Naive thymus-derived CD4-positive, alpha-beta T cell (primary cell): ENCODE measurements at places on chromosomes 3 and 15.

GRCh38 chr15:98292442-98293240 is 332.1 kb downstream of the ARRDC4 start:
- DNase-seq, result no peak

DNA sequence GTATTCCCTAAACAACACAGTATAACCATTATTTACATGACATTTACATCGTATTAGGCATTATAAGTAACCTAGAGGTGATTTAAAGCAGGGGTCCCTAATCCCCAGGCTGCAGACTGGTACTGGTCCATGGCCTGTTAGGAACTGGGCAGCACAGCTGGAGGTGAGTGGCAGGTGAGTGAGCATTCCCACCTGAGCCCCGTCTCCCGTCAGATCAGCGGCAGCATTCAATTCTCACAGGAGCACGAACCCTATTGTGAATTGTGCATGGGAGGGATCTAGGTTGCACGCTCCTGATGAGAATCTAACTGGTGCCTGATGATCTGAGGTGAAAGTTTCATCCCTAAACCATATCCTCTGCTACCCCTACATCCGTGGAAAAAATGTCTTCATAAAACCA is 138.2 kb downstream of the ATP10A start:
- no peak for DNase-seq

DNA sequence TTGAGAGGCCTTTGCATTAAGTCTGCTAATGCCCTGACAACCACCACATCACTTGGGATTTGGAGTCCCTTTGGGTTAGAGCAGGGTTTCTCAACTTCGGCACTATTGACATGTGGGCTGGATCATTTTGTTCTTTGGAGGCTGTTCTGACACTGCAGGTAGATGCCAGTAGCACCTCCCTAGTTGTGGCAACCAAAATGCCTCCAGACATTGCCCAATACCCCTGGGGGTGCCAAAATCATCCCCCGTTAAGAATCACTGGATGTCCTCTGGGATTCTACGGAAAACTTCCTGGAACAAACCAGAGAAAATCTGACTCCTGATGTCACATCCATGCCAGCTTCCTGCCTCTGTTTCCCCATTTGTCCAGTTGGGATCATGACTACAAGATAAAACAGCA is 37.2 kb upstream of the BLM start:
- no peak for DNase-seq

DNA sequence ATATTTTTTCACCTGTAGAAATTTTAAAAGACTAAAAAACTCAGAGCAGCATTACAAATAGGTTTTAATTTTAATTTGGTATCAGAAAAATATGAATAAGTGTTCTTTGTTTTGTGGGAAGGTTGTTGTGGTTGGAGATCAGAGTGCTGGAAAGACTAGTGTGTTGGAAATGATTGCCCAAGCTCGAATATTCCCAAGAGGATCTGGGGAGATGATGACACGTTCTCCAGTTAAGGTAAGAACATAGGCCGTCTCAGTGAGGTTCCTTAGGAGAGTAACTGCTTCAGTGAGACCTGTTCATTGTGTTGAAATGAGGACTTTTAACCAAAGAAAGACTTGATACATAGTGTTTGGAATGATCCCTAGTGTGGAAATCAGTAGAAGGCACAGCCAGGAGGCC is 44.8 kb downstream of the OPA1 start:
- no peak for DNase-seq

GRCh38 chr3:179391906-179392305 is 44.4 kb downstream of the MFN1 start:
- DNase-seq, result no peak

GRCh38 chr3:120153294-120153693 is 59.0 kb upstream of the GSK3B start:
- no peak for DNase-seq

DNA sequence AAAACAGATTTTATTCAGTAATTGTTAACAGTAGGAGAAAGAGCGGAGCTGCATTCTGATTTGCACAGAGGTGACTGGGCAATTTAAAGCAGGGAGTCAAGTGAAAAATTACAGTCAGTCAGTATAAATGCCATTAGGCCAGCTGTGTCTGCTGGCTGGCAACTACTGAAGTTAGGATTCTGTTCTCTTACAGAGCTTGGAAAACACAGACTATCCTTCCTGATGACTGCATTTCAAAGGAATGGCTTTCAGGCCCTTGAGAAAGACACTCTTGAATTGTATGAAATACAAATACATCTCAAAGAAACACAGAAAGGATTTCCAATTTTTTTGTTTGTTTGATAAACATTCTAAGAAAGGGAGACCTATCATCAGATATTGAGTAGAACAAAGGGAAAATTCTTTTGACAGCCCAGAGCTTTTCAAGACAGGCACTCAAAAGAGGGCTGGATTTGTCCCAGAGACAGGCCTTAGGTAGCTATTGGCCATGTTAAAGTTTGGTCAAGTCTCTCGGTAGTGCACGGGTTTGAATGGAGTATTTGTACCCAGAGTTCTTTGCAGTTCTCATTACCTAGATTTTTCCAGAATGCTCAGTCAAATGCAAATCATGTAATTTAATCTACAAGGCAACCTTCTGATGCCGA is 551.2 kb upstream of the CCDC54 start:
- DNase-seq, result no peak

GRCh38 chr3:15148614-15149013 is 49.7 kb upstream of the RBSN start:
- no peak for DNase-seq

GRCh38 chr3:155196131-155197021 is 97.1 kb downstream of the STRIT1 start:
- no peak for DNase-seq

DNA sequence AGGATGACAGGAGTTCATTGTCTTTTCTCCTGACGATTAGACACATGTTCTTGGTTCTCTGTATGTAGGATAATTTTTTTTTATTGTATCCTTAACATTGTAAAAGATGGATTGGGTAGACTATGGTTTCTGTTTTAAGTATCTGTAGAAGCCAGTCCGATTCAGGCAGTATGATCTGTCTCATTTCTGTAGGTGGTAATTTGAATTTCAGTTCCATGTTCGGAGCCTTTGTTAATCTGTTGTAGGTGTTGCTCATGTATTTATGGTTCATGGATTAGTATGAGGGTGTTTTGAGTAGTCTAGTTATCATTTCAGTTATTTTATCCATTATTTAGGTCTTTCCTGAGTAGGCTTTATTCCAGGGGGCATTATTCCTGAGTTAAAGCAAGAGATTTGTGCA is 32.4 kb upstream of the MME start:
- DNase-seq, result no peak

- no peak for DNase-seq
Measured at GRCh38 chr3:196967412-196968232, 1.0 kb downstream of the PIGZ start.

- DNase-seq, result no peak
Measured at GRCh38 chr15:71294251-71294910, 179.1 kb downstream of the THSD4 start.

- DNase-seq, result no peak
Measured at GRCh38 chr3:78798266-78798832, 969.4 kb downstream of the ROBO1 start.

DNA sequence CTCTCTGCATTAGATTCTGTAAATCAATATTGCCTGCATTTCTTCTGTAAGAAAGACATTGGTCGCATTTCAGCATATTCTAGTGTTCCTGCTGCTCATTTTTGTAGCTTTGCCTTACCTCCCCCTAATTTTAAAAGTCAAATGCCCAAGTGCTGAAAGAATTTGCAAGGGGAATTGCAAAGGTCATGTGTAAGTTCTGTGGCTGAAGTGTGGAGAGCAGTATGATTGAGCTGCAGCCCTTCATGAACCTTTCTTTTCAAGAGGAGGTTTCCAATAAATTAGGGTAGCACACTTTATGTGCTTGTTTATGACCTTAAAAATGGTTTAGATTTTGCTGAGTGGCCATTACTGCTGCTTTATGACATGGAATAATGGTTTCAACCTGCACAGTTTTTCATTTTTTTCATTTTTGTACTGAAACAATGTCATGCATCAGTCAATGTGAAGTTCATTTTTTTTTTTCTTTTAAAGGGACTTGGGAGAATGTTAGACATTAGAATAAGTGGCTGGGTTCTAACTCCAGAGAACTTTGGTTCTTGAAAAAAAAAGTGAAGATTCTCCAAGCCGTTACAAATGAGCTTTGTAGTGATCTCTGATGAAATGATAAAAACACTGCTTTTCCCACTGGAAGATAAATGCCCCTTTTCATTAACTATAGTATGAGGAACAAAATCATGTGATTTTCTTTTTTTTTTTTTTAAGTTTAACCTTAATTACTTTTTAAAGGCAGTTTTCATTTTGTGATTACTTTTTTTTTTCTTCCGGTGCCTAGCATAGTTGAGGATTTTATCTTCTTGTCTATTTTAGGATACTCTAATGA is 99.6 kb downstream of the MITF start:
- no peak for DNase-seq

DNA sequence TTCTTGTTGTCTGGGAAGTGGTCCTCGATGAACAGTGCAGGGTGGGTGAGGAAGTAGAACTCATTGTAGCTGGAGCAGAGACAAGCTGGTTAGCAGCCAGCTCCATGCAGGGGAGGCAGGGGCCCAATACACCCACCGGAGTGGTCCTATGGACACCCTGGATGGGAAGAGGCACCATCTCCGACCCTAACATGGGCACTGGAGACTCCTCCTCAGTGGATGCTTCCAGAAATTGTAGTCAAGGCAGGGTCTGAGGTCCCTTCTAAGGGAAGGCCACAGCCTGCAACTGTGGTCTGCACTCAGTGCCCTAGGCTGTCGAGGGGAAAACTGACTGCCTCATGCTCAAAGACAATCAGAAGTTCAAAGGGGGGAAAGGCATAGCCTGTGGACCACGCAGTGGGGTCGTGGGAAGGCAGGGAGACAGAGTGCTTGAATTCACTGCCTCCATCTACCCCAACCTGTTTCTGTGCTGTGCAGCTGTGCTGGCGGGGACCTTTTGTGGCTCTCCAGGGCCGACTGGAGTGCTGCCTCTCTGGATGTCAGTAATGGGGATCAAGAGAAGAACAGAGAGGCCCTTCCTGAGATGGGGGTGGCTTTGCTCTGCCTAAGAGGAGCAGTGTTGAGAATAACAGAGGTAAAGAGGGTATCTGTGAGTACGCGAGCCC is 41.9 kb downstream of the KY start:
- DNase-seq, result no peak

DNA sequence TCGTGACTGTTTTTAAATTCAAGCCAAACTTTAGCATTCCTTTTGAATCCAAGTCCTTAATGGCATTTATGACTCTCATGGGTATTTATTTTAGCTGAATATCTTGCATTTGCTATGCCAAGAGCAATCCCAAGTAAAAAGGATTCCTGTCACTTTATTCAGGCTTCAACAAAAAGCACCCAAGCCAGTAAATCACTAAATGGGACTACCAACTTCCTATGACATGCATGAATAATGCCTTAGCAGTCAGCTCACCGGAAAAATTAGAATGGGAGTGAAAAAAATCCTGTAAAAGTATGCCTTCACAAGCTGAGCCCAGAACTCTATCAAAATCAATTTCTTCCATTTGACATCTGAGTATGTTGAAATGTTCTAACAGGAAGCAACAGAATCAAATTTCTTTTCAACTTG is 1297.9 kb downstream of the ROBO2 start:
- no peak for DNase-seq

DNA sequence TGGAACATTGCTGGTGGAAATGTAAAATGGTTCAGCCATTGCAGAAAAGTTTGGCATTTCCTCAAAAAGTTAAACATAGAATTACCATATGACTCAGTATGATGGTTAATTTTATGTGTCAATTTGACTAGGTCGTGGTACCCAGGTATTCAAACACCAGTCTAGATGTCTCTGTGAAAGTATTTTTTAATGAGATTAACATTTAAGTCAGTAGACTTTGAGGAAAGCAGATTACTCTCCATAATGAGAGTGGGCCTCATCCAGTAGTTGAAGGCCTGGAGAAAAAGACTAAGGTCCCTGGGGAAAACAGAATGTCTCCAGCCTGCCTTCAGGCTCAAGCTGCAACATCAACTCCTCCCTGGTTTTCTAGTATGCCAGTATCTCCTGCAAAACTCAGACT is 42.3 kb upstream of the TMEM87A start:
- no peak for DNase-seq

- DNase-seq, result no peak
Measured at GRCh38 chr15:65400760-65401610, 21.8 kb downstream of the IGDCC4 start.

DNA sequence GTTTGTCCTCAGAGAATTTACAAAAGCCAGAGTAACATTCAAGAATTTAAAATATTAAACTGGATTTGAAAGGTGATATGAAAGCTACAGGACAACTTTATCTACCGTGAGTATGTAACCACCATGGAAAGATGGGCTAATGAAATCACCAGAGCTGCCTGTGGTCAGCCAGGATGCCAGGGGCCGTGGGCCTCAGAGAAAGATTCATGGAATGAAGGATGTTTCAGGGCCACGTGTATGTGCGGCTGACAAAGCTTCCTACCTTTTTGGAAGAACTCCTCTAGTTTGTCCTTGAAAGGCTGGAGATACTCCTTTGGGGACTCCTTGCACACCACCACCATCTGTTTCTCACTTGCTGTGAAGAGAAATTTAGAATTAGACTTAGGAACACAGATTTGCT is 138.9 kb downstream of the GREM1 start:
- no peak for DNase-seq

DNA sequence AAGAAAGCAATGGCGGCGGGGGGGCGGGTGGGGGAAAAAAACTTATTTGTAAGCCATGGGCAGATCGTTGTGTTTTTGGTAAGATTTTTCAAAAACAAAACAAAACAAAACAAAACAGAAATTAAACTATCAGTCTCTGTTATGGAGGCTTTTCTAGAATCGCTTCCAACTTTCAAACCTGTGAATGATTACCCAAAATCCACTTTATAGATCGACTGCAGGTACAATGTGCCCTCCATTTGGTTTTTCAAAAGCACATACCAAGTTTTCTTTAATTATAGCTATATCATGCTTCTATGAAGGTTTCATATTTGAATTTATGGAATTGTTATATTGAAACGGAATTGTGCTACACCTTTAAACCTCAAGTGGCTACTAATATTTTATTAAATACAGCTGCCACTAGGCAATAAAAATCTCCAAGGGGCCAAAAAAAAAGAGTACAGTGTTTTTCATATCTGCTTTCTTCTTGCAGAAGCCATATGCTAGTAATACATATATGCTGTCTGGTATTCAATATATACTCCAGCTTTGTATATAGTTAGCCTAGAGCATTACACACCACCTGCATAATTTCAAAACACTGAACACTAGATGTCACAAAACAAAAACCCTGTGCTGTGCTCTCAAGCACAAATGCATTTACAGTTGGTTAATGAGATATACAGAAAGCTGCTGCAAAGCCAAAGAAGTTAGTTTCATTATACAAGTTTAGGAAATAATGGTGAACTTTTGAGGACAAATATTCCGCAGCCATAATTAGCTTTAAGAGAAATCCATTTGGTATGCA is 683.8 kb upstream of the NR2F2 start:
- DNase-seq, result no peak
